GF-D8 (cell line): ENCODE measurements at places on chromosomes 7 and 10.

DNA sequence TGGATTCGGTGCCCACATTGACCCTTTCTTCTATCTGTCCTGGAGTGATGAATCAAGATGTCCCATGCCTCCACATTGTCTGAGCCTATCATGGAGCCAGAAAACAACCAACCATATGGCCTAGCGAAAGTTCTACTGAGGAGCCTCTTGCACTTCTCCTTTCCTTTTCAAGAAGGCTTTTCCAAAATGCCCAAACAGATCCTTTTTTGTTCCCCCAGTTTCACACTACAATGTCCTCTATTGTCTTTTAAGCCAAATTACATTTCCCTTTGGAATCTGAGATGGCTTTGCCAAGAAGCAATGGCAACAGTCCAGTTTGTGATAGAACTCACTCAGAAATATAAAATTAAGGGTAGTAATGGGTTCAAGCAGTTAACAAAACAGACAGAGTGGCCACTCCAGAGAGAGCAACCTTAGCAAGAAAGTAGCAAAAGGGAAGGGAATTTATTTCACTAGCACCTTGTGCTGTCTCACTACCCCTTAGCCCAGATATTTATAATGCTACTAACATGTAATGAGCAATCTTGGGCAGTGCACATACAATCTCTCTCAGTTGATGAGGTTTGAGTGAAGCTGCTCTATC lies 194.6 kb upstream of the PDE1C start:
- DNase-seq = no peak

DNA sequence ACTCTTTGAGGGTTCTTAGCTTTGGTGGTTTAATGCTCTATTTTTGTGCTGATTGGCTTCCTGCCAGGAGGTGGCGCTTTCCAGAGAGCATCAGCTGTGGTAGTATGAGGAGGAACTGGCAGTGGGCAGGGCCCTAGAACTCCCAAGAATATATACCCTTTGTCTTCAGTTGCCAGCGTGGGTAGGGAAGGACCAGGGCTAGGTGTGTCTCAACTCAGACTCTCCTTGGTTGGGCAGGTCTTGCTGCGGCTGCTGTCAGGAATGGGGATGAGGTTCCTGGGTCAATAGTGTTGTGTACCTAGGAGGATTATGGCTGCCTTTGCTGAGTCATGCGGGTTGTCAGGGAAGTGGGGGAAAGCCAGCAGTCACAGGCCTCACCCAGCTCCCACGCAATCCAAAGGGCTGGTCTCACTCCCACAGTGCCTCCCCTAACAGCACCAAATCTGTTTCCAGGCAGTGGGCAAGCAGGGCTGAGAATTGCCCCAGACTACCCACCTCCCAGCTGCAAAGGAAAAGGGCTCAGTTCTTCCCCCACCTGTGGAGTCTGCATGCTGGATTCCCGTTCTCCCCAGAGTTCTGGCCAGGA lies 191.5 kb downstream of the PHTF2 start:
- peak; percentile 36 for DNase-seq

DNA sequence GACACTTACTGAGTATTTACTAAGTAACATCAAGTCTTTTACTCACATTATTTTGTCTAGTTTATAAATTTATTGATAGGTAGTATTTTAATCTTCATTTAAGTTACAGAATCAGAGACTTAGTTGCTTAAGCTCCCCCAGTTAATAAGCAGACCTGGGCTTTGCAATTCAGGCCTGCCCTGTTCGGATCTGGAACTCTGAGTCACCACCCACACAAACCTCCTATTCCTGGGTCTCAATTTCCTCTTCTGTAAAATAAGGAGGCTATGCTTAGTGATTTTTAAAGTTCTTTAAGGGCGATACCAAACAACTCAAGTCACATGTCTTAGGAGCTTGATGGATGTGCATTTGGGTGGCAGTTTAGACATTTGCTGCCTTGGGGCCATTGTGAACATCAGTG lies 3.5 kb upstream of the MGAM start:
- no peak for DNase-seq

DNA sequence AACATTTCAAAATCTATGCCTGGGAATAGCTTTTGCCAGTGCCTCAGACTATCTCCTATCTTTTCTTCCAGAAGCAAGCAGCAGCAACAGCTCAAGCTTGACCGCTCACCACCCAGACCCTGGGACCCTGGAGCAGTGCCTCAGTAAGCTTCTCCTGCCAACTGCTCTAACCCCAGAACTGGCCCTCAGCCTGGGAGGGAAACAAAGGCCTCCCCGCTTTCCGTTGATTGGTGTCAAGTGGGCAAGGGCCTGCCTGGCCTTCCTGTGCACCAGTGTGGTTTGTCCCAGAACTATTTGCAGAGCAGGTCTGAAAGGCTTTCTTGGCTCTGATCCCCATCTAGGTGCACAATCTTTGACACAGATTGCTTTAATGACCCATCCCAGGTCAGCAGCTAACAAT lies 3.3 kb upstream of the ATP6V0A4 start:
- DNase-seq = no peak

DNA sequence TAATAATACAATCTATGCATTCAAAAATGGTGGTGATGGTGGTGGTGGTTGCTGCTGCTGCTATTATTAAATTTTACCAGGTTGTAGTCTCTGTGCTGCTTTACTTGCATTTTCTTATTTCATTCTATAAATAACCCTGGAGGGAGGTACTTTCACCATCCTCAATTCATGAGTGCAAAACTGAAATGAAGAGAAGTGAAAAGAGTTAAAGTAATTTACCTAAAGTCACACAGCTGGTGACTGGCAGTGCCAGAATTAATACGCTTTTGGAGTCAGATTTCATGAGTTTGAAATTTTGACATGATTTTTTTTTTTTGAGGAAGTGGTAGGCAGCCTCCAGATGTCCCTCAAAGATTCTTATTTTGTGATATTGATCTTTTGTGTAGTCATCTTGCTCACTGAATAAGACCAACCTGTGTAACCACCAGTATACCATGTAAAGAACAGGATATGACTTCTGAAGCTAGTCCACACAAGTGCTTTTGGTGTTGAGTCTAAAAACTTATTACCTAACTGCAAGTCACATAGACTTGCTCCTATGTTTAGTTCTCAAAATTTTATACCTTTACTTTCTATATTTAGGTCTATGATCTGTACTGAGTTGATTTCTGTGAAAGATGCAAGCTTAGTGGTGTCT lies 218.8 kb downstream of the ZWINT start:
- no peak for DNase-seq

DNA sequence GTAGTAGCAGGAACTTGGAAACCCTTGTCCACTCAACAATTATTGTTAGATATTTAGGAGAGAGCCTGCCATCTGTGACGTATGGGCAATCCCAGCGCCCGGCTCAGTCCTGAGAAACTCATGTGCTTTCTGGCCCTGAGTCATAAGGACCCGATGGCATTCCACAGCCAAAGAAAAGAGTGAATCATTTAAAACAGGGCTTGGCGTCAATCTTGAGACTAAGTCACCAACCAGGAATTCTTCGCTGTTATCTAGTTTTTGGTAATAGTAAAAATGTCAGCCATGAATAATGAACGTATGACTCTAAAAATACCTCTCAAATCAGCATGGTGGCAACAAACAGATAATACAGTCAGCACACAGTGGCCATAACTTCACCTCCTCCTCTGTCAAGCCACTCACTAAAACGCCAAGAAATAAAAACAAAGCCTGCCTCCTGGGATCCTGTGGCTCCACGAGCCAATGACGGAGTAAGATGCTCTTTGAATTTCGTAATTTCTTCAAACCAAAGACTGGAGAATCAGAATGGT lies 140.8 kb downstream of the ADAM12 start:
- DNase-seq = no peak

DNA sequence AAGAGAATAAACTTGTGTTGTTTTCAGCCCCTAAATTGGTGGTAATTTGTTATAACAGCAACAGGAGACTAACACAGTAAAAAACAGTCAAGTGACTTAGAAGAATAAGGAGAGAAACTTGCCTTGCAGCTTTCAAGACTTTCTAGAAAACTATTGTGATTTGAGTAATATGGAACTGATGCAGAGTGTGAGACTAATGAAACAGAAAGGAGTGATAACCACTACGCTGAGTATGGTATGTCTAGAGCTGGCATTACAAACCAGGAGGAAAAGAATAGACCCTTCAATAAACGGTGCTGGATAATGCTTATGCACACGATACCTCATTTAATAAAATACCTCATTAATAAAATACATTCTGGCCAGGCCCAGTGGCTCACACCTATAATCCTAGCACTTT lies 99.9 kb downstream of the CREM start:
- no peak for DNase-seq

DNA sequence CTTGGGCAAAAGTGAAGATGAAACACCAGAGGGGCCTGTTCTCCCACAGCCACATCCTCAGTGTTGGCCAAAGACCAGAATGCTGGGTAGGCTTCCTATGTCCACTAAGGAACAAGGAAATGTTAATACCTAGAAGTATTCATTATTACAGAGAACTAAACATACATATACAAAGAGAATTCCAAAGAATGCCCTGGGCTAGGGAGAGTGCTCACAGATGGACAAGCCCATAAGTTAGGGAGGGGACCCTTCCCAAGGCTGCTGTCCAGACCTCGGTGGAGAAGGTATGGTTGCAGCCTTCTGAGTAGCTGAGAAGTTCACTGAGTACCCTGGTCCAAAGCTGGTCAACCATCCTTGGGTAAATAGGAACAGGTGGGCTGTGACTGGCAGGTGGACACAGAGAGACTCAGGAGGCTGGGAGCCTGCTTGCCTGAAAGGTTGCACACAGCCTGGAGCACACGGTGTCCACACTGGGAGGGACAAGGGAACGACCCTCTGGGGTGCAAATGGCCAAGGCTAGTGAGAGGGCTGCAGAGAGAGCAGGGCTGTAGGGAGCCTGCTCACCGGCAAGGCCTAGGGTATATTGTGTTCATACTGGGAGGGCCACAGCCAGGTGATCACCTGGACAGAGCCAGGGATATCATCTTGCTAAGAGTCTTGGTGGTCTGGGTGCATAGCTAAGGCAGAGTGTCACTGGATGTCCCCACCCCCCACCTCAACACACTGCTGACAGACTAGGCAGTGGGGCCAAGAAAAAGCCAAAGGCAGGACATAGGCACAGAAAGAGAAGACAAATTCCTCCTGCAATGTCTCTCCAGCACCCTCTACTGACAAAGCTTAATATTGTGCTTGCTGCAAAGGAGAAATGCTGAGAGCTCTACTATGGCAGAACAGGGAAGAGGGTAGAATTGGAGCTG lies 40.3 kb downstream of the CPVL start:
- DNase-seq = peak; percentile 10

DNA sequence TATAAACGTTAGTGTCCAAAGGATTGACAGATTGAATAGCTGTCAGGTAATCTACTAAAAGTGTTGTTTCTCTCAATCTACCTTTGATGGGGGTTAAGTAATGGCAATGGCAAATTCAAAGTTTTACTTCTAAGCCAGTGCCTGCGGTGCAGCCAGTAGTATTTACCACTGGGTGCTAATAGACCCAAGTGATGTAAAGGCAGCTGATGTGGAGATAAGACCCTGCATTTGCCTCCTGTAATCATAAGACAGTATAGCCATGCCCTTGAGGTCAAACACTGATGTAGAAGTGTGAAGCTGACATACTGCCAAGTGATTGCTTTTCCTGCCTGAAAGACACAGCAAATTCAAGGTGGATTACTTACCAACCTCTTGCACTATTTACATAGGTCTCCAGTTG lies 572.0 kb downstream of the GRID1 start:
- DNase-seq = no peak

DNA sequence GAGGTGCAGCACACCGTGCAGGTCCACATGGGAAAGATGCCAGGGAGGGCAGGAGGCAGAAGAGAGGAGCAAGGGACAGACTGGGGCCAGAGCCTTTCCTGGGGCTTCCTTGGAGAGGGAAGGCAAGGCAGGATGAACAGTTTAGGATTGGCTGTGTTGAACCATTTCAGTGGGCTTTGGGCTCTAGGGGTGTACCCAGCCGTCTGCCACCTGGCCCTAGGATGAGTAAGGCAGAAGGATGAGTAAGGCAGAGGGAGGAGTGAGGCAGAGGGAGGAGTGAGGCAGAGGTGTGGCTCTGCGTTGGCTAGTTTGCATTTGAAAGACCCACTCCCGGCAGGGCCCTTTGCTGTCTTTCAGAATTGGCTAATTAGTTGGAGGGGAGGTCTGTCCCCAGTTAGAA lies 31.5 kb upstream of the PRF1 start:
- DNase-seq = no peak

- no peak for DNase-seq
These were observed 228.2 kb upstream of the CCDC6 start for GRCh38 chr10:60134548-60134947.

GRCh38 chr7:88775838-88776237 lies 16.3 kb downstream of the ZNF804B start:
- no peak for DNase-seq

- DNase-seq = no peak
These were observed 208.7 kb upstream of the PHYHIPL start for GRCh38 chr10:58967551-58968388.

- no peak for DNase-seq
These were observed 112.7 kb downstream of the SNX10 start for GRCh38 chr7:26404189-26404996.

DNA sequence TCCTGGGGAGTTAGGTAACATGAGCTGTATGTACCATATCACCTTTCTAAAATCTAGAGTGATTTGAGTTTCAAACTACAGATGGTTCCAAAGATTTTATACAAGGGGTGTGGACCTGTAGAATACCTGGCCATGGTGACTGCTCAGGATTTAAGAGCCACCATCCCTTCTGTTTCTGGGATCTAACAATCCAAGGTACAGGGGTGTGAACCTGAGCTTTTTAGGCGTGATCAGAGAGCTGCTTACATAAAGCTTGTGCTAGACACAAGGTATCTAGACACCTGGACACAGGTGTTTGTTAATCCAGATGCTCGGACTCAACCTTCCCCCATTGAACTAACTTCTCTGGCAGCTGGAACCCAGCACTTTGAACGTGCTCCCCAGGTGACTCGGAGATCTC lies 516.4 kb downstream of the RPS24 start:
- no peak for DNase-seq

- DNase-seq = no peak
These were observed 62.3 kb upstream of the FAM133B start for GRCh38 chr7:92652536-92652935.

DNA sequence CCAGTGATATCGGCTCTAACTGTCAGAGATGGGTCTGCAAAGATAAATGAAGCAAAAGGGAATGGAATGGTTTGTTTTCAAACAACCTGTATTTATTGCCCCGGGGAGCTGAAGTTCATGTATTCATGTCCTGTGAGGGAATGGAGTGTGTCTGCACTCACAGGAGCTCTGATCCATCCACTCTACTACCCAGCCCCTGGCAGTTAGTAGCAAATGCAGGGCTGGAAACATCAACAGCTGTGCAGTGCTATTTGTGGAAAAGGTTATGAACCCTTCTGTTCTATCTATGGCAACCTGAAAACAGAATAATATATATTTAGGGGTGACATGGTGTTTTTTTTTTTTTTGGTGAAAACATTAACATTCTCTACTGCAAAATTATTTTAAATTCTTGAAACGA lies 9.8 kb downstream of the AGR2 start:
- no peak for DNase-seq

GRCh38 chr7:41383596-41383995 lies 319.3 kb downstream of the INHBA start:
- no peak for DNase-seq
